Astrocyte (in vitro differentiated cells and primary cell): ENCODE measurements at places on chromosomes 5 and 9. TPM values are rescaled to one million over a fixed set of nuclear protein-coding genes. Genes with fewer than 3 reads are reported as not detected.
A peak's percentile ranks its signal among the peaks of the same experiment; 100 is the strongest.

Gene GRXCR2
- total RNA-seq = not detected in 2 replicates

GRCh38 chr9:116002181-116002580 lies 151.4 kb upstream of the PAPPA start:
- peak; percentile 36 for DNase-seq

DNA sequence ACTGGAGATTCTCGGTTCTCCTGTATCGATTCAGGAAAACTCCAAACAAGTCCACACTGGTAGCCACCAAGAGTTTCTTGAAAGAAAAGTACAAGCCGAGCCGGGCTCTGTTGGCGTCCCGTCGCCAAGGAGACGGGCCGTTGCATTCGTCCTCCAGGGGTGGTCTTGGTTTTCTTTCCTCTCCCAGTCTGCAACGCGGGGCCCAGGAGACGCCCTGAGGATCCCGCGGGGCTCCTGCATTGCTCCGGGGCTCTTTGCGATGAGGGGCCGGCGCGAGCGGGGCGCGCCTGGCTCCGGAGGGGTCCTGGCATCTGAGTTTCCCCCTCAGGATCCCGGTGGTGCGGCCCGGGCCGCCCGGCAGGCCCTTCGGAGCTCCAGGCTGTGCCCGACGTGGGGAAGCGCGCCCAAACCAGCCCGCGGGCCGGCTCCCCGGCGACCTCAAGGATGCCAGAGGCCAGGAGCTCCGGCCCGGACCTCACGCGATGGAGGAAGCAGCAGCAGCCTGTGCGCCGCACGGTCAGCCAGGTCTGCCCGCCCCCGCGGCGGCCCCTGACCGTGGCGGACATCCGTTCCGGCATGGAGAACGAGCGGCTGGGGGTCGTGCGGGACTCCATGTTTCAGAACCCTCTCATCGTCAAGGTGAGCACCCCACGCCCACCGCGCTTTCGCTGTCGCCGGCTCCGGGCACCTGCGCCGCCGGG lies at the start of gene CFAP77:
CFAP77 (plus strand) TSS at position 384 of the 701 bp plus-strand sequence; CDS start at position 445, 61 bp downstream.
- DNase-seq = peak; percentile 18

DNA sequence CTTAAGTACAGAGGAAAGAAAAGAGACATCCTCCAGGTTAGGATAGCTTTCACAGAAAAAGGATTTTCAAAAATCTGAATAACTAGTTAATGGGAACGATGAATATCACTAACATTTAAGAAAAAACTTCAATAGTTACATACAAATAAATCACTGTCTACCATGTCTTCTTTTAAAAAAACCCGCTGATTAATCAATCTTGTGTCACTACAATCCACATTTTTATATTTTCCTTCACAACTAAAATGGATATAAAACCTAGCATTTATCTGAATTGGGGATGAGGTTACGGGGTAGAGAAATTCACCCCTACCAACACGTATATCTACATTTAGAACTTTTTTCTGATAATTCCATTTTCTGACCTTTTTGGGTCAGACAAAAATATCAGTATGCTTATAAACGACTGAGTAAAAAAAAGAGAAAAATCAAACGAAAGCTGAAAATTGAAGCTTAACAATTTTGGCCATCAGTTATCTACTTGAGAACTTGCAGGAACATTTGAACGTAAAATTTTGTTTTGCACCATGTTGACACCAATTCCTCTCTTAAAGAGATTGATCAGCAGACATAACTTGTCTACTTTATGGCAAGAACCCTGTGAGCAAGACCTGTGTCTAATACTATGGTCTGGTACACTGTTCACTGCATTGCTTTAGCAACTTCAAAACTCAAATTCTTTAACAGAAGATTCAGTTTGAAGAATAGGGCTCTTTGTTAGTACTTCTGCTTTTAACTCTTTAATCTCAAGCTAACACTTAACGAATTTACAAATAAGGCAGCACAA lies 4.8 kb downstream of the NR3C1 start:
- no peak for DNase-seq

- peak; percentile 89 for DNase-seq
Measured at GRCh38 chr9:99040911-99041582, 63.9 kb upstream of the TGFBR1 start.

DNA sequence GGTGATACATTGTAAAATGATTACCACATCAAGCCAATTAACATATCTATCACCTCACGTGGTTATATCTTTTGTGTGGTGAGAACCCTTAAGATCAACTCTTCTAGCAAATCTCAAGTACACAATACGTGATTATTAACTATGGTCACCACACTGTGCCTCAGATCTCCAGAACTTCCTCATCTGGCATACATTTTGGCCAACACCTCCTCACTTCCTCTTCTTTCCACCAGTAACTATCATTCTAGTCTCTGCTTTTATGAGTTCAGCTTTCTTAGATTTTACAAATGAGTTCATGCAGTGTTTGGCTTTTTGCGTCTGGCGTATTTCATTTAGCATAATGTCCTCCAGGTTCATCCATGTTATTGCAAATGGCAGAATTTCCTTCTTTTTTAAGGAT lies 35.8 kb downstream of the PRKACG start:
- no peak for DNase-seq

Gene FAM78A
- 0.73 and 1.1 TPM in 2 replicates for total RNA-seq

DNA sequence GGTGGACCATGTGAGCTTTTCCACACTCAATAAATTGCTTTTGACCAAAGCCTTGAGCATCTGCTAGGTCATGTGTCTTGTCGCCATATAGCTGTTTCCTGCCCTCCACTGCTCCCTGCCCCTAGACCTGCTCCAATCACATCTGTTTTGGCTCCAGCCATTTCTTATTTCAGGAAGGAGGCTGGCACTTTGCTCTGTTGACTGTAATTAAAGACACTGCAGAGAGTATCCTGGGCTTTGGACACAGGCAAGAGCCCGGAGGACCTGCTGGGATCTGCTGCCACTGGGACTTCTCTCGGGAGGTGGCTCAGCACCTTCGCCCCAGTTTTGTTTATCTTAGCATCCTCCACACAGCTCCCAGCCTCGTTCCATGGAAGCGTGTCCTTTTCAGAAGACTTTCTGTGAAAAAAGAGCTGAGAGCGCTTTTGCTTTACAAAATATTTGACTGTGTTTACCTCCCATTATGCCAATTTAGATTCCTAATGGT lies 153.2 kb downstream of the MED10 start:
- no peak for DNase-seq

- peak; percentile 62 for DNase-seq
Measured at GRCh38 chr5:11143456-11144267, 382.6 kb upstream of the DAP start.

GRCh38 chr9:129459547-129460322 lies 161.2 kb downstream of the C9orf50 start:
- no peak for DNase-seq

GRCh38 chr5:41793141-41793770 lies 77.0 kb downstream of the OXCT1 start:
- DNase-seq = peak; percentile 70

DNA sequence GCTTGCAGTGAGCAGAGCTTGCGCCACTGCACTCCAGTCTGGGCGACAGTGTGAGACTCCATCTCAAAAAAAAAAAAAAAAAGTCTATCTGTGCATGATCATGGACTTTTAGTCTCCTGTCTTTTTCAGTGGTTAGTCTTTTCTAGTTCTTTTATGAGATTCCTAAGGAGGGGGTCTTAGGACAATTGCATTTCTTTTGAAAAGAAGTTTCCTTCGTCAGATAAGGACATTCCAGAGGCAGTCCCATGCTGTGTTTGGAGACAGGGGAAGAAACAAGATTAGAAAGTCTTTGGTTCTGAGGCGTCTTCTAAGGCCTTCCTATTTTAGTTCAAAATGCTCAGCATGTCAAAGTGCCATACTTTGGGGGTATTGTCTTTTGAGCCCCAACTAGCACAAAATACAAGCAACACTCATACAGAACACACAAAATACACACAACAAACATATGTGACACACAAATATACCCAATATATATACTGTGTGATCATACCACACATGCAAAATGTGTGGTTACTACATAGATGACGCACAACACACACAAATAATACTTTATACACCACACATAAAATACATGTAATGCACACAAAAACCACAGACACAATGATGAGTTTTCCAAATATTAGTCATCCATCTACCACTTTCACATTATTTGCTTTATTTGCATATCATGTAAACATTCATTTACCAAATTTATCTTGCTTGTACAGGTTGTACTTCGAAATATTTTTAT lies 394.5 kb downstream of the SPATA31D1 start:
- DNase-seq = peak; percentile 7

DNA sequence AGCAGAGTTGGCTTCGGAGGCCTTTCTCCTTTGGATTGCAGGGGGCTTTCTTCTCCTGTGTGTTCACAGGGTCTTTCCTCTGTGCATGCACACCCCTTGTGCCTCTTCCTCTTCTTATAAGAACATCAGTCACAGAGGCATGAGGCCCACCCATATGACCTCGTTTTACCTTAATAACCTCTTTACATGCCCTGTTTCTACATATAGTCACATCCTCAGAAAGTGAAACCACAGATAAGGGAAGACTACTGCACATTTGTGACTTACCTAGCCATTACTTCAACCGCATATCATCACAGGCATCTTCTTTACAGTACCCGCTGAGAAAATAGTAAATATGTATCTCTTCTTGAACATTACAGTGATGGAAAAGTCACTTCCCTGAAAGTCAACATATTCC lies 204.9 kb upstream of the TARS1 start:
- no peak for DNase-seq

GRCh38 chr9:1460143-1460769 lies 410.1 kb downstream of the DMRT2 start:
- DNase-seq = no peak

GRCh38 chr5:69489246-69489645 lies 3.3 kb upstream of the OCLN start:
- DNase-seq = no peak

DNA sequence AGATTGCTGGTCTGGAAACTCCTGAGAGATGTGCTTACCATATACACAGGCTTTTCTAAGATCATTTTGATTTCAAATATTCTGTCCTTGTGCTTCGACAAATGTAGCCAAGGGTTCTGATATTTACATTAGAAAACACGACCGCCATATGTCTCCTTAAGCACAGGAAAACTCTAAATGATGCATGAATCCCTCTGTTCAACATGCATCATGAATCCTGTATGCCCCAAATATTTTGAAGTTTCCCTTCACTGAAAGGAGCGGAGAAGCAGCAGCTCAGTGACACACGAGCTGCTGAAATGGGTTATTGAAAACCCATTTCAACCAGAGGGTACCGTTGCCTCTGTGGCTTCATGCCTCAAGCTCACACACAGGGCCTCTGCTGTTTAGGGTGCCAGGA lies 74.4 kb downstream of the NREP start:
- DNase-seq = no peak

Gene RORB
- 0.11 and 0.17 TPM in 2 replicates for total RNA-seq

DNA sequence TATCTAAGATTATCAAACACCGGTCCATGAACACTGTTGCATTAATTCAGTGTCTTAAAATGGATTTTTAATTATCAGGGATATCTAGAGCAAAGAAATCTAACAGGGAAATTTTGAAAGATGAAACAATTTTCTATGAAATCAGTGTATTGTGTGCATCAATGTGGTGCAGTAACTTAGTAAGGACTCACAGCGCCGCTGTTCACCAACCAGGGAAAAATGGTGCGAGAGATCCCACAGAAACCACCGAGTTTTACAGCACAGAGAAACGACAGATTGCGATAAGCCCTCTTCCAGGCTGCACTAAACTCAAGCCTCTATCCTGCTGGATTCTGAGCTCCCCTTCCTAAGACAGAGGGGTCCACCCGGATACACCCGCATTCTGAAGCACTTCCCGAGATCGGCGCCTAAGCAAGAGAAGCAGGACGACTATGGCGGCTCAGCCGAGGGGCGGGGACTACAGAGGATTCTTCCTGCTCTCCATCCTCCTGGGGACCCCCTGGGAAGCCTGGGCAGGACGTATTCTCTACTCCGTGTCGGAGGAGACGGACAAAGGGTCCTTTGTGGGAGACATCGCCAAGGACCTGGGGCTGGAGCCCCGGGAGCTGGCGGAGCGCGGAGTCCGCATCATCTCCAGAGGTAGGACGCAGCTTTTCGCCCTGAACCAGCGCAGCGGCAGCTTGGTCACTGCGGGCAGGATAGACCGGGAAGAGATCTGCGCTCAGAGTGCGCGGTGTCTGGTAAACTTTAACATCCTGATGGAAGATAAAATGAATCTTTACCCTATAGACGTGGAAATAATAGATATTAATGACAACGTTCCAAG lies at the start of gene PCDHGA7:
PCDHGA7 (plus strand) TSS at position 274 of the 826 bp plus-strand sequence; CDS start at position 432, 158 bp downstream.
- DNase-seq = peak; percentile 30

DNA sequence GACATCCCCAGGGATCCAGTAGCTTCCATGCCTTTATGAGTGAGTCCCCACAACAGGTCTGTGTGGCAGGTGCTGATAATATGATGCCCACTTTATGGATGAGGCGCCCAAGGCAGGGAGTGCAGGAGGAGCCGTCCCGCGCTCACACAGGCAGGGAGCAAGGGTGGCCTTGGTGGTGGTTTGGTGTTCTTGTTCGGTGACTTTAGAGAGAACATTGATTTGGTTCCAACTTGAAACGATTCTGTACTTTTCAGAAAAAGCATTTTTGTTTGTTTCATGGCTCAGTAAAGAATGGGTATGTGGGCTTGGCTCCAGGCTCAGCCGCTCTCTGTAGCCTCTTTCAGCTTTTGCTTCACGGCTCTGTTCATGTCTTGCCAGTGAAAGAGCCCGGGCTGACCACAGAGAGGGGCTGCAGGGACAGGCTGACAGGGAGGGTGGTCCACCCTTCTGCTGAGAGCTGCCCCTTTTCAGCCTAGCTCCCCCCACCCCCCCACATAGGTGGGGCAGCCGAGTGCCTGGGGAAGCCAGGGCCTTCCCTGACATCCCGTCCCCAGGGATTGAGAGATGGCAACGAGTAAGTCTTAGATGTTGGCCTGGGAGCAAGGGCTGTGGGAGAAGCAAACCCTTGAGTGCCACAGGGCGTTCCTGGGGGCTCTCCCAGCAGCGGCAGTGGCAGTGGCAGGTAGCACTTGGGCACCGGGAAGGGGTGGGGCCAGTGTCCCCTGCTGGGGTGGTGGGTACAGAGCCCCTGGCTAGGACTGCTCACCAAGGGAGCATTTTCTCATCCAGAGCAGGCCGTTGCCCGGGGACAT lies 28.0 kb downstream of the NCS1 start:
- peak; percentile 46 for DNase-seq

Gene IRX1
- total RNA-seq = 0.14 and 0.52 TPM in 2 replicates

GRCh38 chr9:133160742-133161546 lies 2.8 kb downstream of the GBGT1 start:
- peak; percentile 26 for DNase-seq

DNA sequence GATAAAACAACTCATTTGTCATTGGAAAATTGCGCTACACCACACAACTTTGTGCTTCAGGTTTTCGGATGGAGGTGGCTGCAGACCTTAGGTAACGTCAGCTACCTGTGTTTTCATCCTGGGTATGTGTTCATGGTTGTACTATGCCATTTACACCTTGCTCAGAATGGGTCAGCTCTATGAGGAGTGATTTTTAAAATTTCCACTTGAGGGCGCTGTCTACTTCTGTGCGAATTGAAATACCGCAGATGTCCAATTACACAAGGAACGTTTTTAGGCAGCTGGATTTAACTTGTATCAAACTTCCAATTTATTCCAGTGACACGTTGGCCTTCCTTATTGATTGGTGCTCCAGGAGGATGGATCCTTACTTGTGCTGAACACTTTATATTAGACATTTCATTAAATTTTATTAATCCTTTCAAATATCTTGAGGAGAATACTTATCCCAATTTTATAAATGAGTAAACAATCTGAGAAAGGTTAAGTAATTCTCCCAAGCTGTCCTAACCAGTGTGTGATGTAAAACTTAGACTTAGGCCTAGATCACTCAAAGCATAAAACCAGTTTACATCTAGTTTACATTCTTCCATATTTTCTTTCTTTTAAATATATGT lies 23.4 kb downstream of the DMRTA1 start:
- peak; percentile 10 for DNase-seq

Gene C8G
- total RNA-seq = 0.77 and 1.6 TPM in 2 replicates
